RCC 7860 (cell line): ENCODE measurements at places on chromosomes 3 and 15.
A peak's percentile ranks its signal among the peaks of the same experiment; 100 is the strongest.

DNA sequence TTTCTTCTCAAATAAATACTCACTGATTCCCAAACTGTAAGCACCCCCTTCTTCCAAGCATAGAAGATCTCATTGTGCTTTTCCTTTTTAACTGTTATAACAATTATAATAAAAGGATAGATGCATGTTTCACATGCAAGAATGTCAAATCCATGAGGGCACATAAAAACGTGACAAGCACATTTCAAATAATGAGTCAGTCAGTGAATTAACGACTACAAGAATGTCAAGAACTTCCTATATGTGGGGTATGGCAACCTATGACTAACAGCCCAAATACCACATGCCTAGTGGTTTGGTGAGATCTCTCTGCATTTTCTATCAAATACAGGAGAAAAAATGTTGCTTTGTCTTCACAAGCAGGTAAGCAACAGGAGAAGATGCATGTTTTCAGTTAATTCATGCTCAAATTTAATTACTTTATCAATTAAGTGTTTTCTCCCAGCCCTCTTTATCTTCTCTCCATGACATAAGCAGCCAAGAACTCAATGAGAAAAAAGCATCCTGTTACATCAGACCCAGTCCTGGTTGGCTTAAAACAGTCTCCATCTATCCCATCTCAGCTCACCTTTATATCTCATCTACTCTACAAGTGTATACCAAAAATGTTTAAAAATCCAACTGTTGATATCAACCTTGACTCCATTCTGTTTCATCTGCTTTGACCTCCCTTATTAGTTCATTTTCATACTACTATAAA lies 181.5 kb upstream of the LMCD1 start:
- peak; percentile 71 for DNase-seq

GRCh38 chr3:32453346-32453745 lies 49.3 kb downstream of the CMTM6 start:
- no peak for DNase-seq

GRCh38 chr3:68135067-68135466 lies 480.7 kb upstream of the SUCLG2 start:
- no peak for DNase-seq

DNA sequence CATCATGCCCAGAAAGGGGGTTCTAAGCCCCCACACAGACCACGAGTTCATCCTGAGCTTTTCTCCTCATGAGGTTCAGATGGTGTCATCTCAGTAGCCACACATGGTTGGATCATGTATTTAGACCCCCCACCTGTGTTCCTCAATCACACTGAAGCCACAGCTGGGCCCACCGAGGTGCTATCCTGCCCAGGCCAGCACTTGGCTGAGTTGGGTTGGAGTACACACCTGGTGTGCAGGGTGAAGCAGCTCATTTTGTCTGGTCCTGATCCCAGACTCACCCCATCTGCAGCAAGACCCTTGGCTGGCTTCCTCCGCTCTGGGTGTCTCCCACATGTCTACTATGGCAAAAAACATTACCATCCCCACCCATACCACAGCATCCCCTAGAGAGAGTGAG lies 41.9 kb downstream of the ACAA1 start:
- DNase-seq, result no peak

GRCh38 chr3:100656945-100657344 lies 47.5 kb downstream of the ADGRG7 start:
- DNase-seq, result no peak

- DNase-seq, result no peak
Measured at GRCh38 chr15:65484876-65485275, 32.6 kb downstream of the DPP8 start.

- DNase-seq, result no peak
Measured at GRCh38 chr3:132435911-132436425, 18.7 kb downstream of the DNAJC13 start.

DNA sequence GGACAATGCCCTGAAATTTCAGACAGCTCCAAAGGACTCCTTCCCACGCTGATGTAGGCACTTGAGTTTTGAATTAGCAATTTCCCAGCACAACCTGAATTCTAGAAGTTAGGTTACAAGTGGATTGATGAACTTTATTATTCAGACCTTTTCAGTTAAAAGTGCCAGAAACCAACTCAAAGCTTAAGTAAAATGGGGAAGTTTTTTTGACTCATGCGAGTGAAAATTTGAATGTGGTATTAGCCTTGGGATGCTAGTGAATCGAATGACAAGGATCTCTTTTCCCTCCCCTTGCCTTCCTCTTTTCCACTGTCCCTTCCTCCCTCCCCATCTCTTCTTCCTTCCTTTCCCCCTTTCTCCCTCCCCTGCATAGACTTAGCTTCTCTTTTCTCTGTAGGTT lies 295.1 kb upstream of the PROK2 start:
- no peak for DNase-seq

DNA sequence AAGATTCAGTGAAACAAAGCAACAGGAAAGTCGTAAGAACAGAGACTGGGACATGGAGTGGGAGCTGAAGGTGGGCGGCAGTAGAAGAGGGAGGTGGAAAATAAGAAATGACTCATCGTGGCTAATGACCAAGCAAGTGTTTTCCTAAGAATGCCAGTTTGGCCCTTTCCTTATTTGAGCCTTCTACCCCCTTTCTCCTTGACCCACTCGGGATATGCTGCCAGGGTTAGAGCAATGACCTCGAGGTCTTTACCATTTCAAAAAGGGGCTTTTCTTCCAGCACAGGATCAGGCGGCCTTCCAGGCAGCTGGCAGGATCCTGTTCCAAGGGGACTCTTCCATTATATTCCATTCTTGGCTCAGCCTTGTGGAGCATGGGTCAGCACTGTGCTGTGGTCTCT lies 241.1 kb downstream of the RYR3 start:
- DNase-seq, result no peak

DNA sequence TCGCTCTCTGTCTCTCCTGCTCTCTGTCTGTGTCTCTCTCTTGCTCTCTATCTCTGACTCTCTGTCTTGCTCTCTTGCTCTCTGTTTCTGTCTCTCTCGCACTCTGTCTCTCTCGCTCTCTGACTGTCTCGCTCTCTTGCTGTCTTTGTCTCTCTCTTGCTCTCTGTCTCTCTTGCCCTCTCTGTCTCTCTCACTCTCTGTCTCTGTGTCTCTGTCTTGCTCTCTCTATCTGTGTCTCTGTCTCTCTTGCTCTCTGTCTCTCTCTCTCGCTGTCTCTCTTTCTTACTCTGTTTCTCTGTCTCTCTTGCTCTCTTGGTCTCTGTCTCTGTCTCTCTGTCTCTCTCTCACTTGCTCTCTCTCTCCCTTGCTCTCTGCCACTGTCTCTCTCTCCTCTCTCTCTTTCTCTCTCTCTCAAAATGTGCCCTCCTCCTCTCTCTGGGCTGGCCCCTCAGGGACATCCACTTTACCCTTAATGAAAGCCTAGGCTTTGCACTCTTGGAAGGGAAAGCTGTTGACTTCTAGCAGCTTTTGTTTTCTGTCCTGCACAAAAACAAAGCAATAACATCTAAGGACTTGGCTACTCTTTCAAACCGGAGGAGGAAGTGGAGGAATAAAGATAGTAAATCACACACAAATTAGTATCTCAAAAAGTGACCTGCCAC lies 73.9 kb upstream of the NR2E3 start:
- no peak for DNase-seq

- peak; percentile 92 for DNase-seq
Measured at GRCh38 chr3:120780977-120781376, 38.4 kb downstream of the GTF2E1 start.

- no peak for DNase-seq
Measured at GRCh38 chr3:140157161-140157560, 222.2 kb downstream of the CLSTN2 start.

GRCh38 chr3:133303430-133303829 lies 96.4 kb upstream of the BFSP2 start:
- DNase-seq, result no peak

GRCh38 chr15:52566889-52567288 lies 1.9 kb downstream of the ARPP19 start:
- DNase-seq, result no peak

- no peak for DNase-seq
Measured at GRCh38 chr3:114973536-114973935, 173.6 kb downstream of the ZBTB20 start.

- DNase-seq, result no peak
Measured at GRCh38 chr3:40645883-40646282, 121.1 kb downstream of the ZNF621 start.

DNA sequence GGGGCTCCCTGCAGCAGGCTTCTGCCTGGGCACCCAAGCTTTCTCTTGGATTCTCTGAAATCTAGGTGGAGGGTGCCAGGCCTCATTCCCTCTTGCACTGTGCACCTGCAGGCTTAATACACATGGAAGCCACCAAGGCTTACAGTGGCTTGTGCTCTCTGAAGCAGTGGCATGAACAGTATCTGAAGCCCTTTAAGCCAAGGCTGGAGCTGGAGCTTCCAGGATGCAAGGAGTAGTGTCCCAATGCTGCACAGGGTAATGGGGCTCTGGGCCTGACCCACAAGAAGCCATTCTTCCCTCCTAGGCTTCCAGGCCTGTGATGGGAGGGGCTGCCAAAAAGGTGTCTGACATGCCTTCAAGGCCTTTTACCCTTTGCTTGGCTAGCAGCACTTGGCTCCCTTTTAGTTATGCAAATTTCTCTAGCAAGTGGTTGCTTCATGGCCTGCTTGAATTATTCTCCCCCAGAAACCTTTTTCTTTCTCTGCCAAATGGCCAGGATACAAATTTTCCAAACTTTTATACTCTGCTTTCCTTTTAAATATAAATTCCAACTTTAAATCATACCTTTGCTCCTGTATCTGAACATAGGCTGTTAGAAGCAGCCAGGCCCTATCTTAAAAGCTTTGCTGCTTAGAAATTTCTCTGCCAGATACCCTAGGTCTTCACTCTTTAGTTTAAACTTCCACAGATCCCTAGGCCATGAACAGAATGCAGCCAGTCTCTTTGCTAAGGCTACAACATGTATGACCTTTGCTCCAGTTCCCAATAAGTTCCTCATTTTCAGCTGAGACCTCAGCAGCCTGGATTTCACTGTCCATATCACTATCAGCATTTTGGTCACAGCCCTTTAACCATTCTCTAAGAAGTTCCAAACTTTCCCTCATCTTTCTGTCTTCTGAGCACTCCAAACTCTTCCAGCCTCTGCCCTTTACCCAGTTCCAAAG lies 201.1 kb upstream of the LRRFIP2 start:
- no peak for DNase-seq

DNA sequence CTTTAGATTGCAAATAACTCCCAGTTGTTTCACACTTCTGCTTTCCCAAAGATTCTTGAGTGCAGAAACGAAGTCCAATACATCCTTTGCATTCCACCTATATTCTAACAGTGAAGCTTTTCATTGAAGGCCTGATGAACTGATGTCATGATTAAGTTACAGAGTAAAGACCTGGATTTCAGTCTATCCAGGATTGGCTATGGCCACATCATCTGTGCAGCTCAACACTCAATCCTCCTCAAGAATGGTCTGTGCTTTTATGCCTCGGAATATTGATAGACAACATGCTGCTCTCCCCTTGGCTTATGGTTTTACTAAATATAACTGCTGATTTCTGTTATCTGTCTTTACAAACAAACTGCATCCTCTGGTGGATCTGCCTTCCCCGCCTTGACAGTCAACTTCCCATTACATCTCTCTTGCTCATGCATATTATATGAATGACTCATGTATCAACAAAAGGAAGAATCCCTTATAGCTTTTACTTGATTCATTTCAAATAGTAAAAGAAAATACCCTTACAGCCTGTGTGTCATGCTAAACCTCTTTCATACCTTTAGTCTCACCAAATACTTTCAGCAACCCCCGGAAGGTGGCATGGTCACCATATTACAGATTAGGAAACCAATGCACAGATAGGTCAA lies 59.5 kb downstream of the SCN11A start:
- DNase-seq, result peak; percentile 49

DNA sequence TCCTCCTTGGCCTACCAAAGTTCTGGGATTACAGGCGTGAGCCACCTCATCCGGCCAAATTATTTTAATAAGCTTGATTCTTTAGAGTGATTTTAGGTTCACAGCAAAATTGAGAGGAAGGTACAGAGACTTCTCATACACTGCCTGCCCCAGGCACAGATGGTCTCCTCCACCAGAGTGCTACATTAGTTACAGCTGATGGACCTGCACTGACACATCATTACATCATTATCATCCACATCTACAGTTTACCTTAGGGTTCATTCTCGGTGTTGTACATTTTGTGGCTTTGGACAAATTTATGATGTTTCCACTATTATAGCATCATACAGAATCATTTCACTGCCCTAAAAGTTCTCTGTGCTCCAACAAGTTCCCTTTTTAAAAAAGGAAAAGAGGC lies 4.4 kb upstream of the VPS8 start:
- no peak for DNase-seq

GRCh38 chr3:123331006-123331405 lies 117.9 kb downstream of the ADCY5 start:
- DNase-seq, result no peak

GRCh38 chr15:77988347-77989295 lies 88.9 kb downstream of the TBC1D2B start:
- no peak for DNase-seq

GRCh38 chr3:11705049-11705448 lies 61.3 kb upstream of the VGLL4 start:
- peak; percentile 62 for DNase-seq

GRCh38 chr3:185582236-185582635 lies 3.9 kb upstream of the SENP2 start:
- DNase-seq, result no peak

DNA sequence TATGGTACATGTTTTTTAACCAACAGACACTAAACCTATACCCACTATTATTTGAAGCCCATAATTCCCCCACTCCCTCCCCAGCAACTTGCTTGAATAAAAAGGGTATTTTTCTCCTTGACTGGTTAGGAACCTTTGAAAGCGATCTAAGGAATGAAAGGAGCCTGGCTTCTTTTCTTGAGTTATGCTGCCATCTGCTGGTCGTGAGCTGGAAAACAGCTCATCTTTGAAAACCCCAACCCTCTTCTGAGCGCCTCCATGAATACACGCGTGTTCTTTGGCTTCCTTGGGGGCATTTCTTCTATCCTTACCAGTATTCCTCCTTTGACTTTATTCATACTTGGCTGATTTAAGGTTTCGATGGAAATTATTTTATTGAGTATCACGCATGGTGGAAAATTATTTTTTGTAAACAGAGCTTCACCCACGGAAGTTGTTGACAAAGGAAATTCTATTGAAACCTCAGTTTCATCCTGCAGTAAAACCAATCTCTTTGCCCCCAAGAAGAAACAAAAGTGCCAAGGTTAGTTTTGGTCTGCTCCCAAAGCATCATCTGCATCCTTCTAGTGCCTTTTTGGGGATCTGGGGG lies 171.6 kb downstream of the SV2B start:
- peak; percentile 44 for DNase-seq

DNA sequence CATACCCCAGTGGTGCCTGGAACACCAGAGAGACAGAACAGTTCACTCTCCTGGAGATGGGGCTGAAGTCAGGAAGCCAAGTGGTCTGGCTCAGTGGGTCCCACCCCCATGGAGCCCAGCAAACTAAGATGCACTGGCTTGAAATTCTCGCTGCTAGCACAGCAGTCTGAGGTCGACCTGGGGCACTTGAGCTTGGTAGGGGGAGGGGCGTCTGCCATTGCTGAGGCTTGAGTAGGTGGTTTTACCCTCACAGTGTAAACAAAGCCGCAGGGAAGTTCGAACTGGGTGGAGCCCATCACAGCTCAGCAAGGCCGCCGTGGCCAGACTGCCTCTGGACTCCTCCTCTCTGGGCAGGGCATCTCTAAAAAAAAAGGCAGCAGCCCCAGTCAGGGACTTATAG lies 272.0 kb downstream of the KLF13 start:
- DNase-seq, result no peak

- DNase-seq, result no peak
Measured at GRCh38 chr15:31267161-31268107, 59.2 kb upstream of the KLF13 start.

- DNase-seq, result no peak
Measured at GRCh38 chr15:87118435-87118834, 1038.8 kb downstream of the AGBL1 start.

- DNase-seq, result no peak
Measured at GRCh38 chr3:140391061-140391460, 286.8 kb upstream of the TRIM42 start.

- DNase-seq, result no peak
Measured at GRCh38 chr15:39785139-39785538, 2.5 kb upstream of the FSIP1 start.
